ENCODE measurements at places on chromosomes 11 and 22. TPM values are rescaled to one million over a fixed set of nuclear protein-coding genes. Genes with fewer than 3 reads are reported as not detected.

DNA sequence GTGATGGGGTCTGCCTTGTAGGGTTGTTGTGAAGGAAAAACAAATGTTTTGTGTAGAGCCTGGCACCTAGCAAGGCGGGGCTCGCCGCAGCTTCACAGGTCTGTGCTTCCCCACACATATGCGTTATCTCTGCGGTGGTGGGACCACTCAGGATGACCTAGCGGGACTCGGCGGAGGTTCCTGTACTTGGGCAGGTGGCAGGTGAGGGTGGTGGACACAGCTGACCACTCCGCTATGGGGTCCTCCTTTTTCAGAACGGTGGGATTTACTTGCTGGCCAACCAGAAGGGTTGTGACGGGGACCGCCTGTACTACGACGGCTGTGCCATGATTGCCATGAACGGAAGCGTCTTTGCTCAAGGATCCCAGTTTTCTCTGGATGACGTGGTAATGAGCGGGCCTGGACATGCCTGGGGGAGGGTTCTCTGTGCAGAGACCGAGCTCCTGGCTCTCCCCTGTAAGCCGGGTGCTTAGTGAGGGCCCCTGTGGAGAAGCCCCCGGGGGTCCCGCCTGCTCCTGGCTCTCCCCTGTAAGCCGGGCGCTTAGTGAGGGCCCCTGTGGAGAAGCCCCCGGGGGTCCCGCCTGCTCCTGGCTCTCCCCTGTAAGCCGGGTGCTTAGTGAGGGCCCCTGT lies 21.3 kb downstream of the NADSYN1 start:
- H3K4me3 ChIP-seq, result no peak overlapping the region
- no peak for DNase-seq
- no peaks in the 10 kb centered on the region for H3K27me3 ChIP-seq
- H3K36me3 ChIP-seq, result peaks cover 63% of the 10 kb centered on the region

DNA sequence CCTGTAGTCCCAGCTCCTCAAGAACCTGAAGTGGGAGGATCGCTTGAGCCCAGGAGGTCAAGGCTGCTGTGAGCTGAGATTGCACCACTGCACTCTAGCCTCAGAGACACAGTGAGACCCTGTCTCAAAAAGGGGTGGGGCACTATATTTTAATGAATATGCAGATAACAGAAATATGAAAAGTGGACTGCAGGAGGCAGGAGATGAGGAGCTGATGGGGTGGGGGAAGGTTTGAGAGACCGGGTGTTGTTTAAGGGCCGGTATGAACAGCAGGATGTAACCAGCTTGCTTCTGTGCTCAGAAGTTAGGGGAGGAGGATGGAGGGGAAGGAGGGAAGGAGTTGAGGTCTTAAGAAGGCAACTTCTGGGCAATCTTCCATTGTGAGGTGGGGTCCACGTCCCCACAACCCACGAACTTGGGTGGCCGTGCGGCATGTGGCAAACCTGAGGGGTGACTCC lies 1.3 kb upstream of the B4GALNT4 start:
- H3K4me1 ChIP-seq, result no peaks in the 10 kb centered on the region
- H3K4me3 ChIP-seq, result no peak overlapping the region
- no peaks in the 10 kb centered on the region for H3K36me3 ChIP-seq

DNA sequence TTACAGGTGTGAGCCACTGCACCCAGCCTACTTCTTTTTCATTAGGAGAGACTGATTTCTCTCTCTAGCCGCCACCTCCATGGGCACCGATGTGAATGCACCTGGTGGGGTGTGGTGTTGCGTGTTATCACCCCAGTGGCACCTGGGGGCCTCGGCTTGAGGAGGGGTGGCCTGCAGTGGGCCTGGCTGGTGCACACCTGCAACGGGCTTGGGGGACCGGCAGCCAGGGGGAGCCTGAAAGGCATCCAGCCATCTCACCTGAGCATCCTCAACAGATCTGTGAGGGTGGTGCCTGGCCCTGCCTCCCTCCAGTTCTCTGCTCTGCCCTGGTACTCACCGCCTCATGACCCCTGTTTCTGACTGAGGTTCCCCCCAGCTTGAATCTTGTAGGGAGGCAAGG lies 108.9 kb downstream of the ARHGAP8 start:
- H3K27me3 ChIP-seq, result no peaks in the 10 kb centered on the region
- no peaks in the 10 kb centered on the region for H3K36me3 ChIP-seq
- no peaks in the 10 kb centered on the region for H3K4me1 ChIP-seq
- no peak overlapping the region for H3K27ac ChIP-seq

DNA sequence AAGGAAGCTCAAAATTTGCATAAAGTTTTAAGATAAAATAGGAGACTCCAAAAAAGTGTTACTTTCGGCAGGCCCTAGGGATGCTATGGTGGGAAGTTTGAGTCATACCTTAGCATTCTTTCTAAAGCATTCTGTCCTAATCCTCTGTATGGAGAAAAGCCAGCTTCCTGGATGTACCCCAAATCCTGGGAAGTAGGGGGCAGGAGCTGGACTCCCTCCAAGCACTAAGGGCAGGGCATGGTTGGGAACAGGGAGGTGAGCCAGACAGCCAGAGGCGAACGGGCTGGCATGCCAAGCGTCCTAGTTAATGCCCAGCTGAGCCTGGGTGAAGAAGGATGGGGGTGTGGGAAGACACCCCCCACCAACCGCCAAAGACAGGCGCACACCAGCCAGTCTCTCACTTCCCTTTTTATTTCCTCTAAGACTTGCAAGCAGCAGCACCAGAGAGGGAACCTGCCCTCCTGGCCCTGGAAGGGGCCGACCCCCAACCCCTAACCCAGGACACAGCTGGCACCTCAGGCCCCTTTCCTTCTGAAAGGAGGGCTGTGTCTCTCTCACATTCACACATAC lies 23.9 kb downstream of the RTN4RL2 start:
- no peak overlapping the region for H3K27ac ChIP-seq
- H3K4me1 ChIP-seq, result peaks cover 11% of the 10 kb centered on the region
- DNase-seq, result no peak
- peaks cover 6% of the 10 kb centered on the region for H3K27me3 ChIP-seq

- H3K27ac ChIP-seq, result peak overlapping the region; percentile 96
- H3K4me1 ChIP-seq, result peaks cover 49% of the 10 kb centered on the region
- DNase-seq, result no peak
- H3K4me3 ChIP-seq, result peak overlapping the region; percentile 29
- H3K36me3 ChIP-seq, result no peaks in the 10 kb centered on the region
- no peaks in the 10 kb centered on the region for H3K27me3 ChIP-seq
These were observed 14.1 kb downstream of the LPXN start for GRCh38 chr11:58561394-58562098.

DNA sequence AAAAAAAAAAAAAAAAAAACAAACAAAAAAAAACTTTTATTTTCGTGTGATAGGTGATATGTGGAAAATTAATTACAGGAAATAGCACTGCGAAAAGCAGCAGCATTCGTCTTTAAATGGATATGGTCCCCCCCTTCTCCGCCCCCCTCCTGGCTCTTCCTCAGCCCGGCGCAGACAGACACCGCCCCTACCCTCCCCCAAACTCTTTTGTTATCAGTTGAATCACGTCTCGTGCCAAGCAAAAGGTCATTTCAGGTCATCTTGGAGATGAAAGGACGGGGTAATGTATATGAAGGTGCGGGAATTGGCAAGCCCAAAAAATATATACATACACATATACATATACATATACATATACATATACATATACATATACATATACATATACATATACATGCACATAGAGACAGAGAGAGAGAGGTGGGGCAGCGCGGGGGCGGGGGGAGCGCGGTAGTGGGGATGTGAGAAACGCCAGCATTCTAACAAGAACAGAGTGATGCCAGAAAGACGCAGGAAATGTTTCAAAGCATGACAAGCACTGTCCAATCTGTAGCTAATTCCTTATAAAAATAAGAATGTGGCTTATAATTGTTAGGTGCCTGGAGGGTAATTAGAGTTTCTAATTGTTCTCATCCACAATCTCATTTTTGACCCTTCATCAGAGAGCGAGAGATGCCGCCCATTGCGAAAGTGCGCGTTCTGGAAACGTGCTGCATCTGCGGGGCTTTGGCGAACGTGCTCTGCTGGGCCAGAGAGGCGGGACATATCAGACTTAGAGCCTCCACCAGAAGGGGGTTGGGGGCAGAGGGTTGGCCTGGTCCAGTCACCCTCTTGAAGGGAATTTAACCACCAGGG lies 214.5 kb upstream of the UBASH3B start:
- no peaks in the 10 kb centered on the region for H3K27me3 ChIP-seq
- no peak for DNase-seq
- H3K4me1 ChIP-seq, result no peaks in the 10 kb centered on the region
- H3K4me3 ChIP-seq, result peak overlapping the region; percentile 77

DNA sequence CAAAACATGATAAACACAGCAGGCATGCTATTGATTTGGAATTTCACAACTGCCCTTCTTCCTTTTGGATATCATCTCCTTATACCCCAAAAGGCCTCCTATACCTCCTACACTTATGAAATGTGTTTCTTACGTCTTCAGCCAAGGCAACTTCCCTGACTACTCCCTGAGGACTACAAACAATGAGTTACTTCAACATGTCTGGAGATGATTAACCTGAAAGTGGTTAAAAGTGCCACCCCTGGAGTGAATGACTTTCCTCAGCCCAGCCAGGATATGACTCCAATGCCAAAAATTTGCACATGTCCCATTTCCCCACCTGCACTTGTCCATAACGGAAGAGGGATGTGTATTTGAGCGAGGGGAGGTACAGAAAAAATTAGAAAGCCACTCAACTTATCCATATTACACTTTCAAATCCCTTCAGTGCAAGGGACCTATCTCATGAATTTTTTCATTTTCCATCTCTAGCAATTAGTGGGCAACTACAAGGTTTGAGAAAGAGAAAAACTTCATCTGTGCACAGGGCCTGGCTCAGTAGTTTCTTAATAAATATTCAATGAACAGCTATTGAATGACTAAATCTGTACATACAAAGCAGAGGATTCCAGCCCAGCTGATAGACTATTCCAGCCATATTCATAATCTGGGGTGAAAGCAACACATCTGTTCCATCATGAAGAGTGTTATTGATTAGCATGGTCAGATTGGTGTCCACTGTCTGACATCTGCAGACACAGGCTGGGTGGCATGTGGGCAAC lies 36.8 kb downstream of the KIRREL3 start:
- DNase-seq, result no peak
- H3K36me3 ChIP-seq, result no peaks in the 10 kb centered on the region

- H3K36me3 ChIP-seq, result peaks cover 63% of the 10 kb centered on the region
- no peak for DNase-seq
- H3K27me3 ChIP-seq, result no peaks in the 10 kb centered on the region
- no peak overlapping the region for H3K27ac ChIP-seq
These were observed 15.4 kb upstream of the NAP1L4 start for GRCh38 chr11:3007404-3008010.

GRCh38 chr22:48428631-48429371 lies 1398.9 kb downstream of the BRD1 start:
- no peak for DNase-seq
- no peak overlapping the region for H3K27ac ChIP-seq
- no peaks in the 10 kb centered on the region for H3K27me3 ChIP-seq
- H3K4me1 ChIP-seq, result no peaks in the 10 kb centered on the region

GRCh38 chr11:117833401-117833891 lies 8.9 kb upstream of the FXYD2 start:
- no peak overlapping the region for H3K4me3 ChIP-seq
- no peaks in the 10 kb centered on the region for H3K36me3 ChIP-seq
- no peak for DNase-seq
- no peaks in the 10 kb centered on the region for H3K27me3 ChIP-seq

GRCh38 chr11:45390407-45390806 lies 104.3 kb upstream of the SYT13 start:
- no peaks in the 10 kb centered on the region for H3K4me1 ChIP-seq
- H3K27ac ChIP-seq, result no peak overlapping the region
- DNase-seq, result no peak
- H3K4me3 ChIP-seq, result no peak overlapping the region
- no peaks in the 10 kb centered on the region for H3K36me3 ChIP-seq
- H3K27me3 ChIP-seq, result no peaks in the 10 kb centered on the region

GRCh38 chr22:28650463-28650862 lies 29.2 kb downstream of the TTC28 start:
- H3K4me3 ChIP-seq, result no peak overlapping the region
- H3K27me3 ChIP-seq, result no peaks in the 10 kb centered on the region
- no peaks in the 10 kb centered on the region for H3K4me1 ChIP-seq
- no peak for DNase-seq
- H3K27ac ChIP-seq, result no peak overlapping the region
- H3K36me3 ChIP-seq, result no peaks in the 10 kb centered on the region

CHADL gene
- total RNA-seq, result 4.9 TPM

BTBD18 gene
- total RNA-seq, result not detected

MRTFA gene
- 71.8 TPM for total RNA-seq

Measured in thoracic aorta (tissue), 2 donors.